ENCODE measurements at places on chromosomes 11 and 22. TPM values are rescaled to one million over a fixed set of nuclear protein-coding genes. Genes with fewer than 3 reads are reported as not detected.
A peak's percentile ranks its signal among the peaks of the same experiment; 100 is the strongest.

MAP6 gene
- 35.5 TPM for total RNA-seq

GRCh38 chr11:126355324-126355925 lies at the start of gene ST3GAL4:
ST3GAL4 (plus strand) TSS chr11:126355686; CDS start chr11:126406156, 50,470 bp downstream.
- peak; percentile 80 for ATAC-seq

ENTHD1 gene
- not detected for total RNA-seq

TENM4 gene
- total RNA-seq = 6.1 TPM

DNA sequence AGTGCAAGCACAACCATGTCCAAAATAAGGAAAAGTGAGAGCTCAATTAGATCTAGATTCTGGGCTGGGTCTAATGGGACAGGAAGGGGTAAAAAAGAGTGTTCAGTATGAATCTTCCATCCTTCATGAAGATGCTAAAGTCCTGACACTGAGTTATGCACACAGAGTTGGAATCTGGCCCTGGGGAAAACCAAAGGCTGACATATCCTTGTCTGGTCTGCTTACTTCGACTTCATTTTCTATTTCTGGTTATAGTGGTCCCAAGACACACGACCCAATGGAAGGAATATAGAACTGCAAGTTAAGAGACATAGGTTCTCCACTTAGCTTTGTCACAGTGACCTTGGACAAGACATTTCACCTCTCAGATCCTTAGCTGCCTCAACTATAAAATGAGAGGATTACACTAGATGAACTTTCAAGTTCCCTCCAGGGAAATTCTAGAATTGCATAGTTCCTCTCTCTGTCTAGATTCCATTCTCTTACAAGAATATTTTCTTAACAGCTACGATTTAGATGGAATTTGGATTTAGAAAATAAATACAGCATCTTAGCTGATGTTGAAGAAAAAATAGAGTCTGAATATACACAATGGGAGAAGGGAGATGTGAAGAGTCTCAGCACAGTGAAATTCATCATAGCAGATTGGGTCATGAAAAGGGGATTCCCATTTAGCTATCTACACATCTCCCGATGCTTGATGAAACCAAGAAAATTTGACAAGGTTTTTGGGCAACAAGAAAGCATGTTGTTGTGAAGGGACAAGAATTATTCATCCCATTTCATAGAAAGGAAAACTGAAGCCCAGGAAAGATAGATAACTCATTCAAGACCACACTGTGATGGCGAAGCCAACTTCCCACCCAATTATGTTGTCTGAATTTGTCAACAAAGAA lies 3.3 kb downstream of the BLID start:
- no peak for ATAC-seq

- ATAC-seq = no peak
Measured at GRCh38 chr11:73566422-73566821, 31.5 kb downstream of the FAM168A start.

OR51S1 gene
- total RNA-seq = not detected

GRCh38 chr11:58024601-58025091 lies 965 bp downstream of the OR9Q1 start:
- ATAC-seq = peak; percentile 61

DNA sequence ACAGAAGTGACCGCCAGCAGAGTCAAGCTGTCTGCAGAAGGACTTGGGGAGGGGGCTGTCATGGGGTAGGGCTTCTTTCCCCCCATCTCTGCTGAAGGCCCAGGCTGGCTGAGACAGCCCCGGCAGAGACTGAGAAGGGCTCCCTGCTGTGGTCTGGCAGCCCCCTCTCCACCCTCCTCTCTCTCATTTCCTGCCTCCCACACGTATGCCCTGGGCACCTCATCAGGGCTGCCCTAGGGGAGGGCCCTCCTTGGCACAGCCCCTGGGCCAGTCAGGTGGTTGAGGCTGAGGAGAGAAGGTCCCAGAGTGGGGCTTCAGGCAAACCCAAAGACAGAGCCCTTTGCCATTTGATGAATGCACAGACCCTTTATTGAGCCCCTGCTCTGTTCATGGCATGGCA lies 3.6 kb downstream of the RASD2 start:
- ATAC-seq = no peak

- ATAC-seq = no peak
Measured at GRCh38 chr11:76071090-76071489, 135.2 kb downstream of the WNT11 start.

- ATAC-seq = no peak
Measured at GRCh38 chr11:1576825-1577224, 4.8 kb upstream of the DUSP8 start.

ARHGAP8 gene
- total RNA-seq = not detected

OR2D3 gene
- total RNA-seq = not detected

- no peak for ATAC-seq
Measured at GRCh38 chr11:72637926-72638325, 36.3 kb downstream of the PDE2A start.

OR52E4 gene
- total RNA-seq = not detected

DNA sequence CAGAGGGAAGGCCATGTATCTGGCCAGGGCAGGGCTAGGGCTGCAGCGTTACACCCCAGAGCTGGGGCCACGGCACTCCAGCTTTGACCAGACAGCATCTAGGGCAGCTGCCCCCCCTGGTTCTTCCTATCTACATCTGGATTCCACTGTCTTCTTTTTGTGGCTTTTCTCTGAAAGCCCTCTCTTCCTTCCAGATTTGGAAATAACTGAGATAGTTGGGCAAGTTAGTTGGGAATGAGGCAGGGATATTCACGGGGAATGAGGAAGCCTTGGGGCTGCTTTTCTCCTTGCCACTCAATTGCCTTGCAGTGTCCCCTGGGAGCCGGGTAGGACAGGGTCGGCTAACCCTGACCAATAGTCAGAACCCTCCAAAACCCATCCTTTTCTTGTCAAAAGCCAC lies 26.8 kb downstream of the CLMP start:
- ATAC-seq = no peak
